ENCODE measurements at places on chromosomes 1 and 21.
A peak's percentile ranks its signal among the peaks of the same experiment; 100 is the strongest.

- DNase-seq = peak; percentile 59
These were observed 374 bp downstream of the SH2D5 start for GRCh38 chr1:20732071-20732587.

DNA sequence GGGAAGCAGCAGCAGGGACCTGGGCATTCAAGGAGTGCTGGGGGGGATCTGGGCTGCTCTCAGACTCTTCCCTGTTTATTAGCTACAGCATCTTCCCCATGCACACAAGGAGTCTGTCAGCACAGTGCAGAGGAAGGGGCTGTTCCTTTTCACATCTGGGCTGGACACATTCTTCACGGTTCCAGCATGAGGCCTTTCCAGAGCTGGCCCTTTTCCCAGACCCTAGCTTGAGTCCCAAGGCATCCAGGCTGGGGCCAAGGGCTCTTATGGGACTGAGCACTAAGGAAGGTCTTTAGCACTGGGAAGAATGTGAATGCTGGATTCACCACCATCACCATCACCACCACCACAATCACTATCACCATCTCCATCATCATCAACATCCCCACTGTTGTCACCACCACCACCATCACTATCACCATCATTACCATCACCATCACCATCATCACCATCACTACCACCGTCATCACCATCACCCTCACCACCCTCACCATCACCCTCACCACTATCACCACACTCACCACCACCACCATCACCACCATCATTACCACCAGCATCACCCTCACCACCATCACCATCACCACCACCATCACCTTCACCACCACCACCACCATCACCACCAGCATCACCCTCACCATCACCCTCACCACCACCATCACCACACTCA, 28.4 kb downstream of the PARK7 start:
- no peak for DNase-seq

DNA sequence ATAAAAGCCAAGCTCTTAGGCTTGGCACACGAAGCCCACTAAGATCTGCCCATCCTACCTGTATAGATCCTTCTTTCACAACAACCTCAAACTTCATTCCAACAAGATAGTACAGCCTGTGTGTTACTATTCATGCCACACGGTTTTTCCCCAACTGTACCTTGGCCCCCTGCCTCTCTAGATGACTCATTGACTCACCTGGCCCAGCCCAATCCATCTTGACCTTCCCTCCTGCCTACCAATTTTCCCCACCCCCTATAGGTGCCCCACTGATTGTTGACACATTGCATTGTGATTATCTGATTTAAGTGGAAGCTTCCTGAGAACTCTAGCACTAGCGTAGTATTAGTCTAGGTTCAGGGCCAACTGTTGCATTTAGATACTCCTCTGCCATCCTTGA, 2.0 kb upstream of the CD101 start:
- no peak for DNase-seq

GRCh38 chr1:51442616-51443015, 76.5 kb downstream of the EPS15 start:
- DNase-seq = no peak

DNA sequence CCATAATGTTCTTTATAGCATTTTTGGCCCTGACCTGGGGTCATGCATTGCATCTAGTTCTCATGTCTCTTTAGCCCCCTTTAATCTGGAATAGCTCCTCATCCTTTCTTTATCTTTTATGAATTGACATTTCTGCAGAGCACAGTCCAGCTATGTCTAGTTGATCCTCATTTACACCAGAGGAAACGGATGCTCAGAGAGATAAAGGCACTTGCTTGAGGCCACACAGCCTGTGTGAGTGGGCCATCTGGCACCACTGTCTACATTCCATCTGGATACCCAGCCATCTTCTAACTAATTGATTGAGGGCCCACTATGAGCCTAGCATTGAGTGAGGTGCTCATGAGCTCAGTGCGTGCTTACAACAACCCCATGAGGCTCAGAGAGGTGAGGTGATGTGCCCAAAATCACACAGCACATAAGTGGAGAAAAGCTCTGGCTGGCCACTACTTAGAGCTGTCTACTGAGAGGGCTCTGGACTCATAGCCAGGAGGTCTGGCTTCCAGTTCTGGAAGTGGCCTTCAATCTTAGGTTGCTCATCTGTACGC, 3.5 kb downstream of the HPCA start:
- DNase-seq = no peak

GRCh38 chr1:15583016-15583706, 1.7 kb downstream of the AGMAT start:
- DNase-seq = no peak

DNA sequence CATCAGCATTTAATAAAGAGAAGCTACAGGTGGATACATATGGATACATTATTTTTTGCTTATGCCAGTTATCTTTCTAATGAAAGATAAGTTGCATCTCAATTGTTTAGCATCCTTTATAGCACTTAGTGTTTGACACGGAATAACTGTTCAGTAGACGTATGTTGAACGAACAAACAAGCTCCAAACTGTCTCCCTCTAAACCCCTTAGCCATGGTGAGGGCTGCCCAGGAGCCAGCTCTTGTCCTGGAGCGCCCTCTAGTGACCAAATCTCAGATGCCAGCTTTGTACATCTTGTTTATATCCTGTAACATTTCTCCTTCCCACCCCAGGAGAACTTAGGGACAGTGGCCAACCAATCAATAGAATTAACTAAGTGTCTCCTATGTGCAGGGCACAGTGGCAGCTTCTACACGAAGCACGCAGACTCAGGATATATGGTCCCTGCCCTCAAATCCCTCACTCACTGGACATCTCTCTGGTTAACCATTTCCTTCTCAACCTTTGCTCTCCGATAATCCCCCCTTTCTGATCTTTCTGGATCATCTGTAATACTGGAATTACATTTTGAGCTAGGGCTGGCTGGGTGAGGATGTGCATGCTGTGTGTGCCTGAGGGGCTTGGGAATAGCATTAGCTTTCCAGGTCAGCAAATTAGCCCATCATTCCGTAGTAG, 22.9 kb downstream of the KCNA10 start:
- DNase-seq = peak; percentile 65

- peak; percentile 88 for DNase-seq
These were observed 7.5 kb upstream of the FOXO6 start for GRCh38 chr1:41353744-41354143.

DNA sequence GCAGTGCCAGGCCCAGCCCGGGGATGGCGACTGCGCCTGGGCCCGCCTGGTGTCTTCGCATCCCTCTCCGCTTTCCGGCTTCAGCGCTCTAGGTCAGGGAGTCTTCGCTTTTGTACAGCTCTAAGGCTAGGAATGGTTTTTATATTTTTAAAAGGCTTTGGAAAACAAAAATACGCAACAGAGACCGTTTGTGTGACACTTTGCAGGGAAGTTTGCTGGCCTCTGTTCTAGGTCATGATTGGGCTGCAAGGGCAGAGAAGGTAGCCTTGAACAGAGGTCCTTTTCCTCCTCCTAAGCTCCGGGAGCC, 719 bp downstream of the SOD1 start:
- peak; percentile 31 for DNase-seq

GRCh38 chr1:39127513-39127912, 77.0 kb upstream of the MACF1 start:
- no peak for DNase-seq

DNA sequence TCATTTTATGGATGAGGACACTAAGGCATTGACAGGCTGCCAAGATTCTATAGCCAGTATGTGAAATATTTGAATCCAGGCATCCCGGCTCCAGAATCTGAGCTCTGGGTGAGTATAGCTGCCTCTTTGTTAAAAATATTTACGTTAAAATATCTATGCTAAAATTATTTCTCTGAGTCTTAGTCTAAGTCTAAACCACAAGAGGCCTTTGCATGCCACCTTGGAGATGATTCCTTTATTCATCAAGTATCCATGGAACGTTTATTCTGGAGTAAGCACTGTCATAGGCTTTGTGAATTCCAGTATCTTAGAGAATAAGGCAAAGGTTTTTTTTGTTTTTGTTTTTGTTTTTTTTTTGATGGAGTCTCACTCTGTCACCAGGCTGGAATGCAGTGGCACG, 116.4 kb downstream of the GREM2 start:
- no peak for DNase-seq

- peak; percentile 25 for DNase-seq
These were observed 95.3 kb downstream of the FOXD2 start for GRCh38 chr1:47532921-47533792.

GRCh38 chr1:76690766-76691165, 176.5 kb upstream of the ST6GALNAC5 start:
- DNase-seq = no peak

- no peak for DNase-seq
These were observed 1.2 kb upstream of the DENND1B start for GRCh38 chr1:197776351-197777105.

GRCh38 chr1:48470950-48471690, 884 bp downstream of the SPATA6 start:
- DNase-seq = no peak

GRCh38 chr1:221840511-221841243, 98.8 kb upstream of the DUSP10 start:
- DNase-seq = no peak

DNA sequence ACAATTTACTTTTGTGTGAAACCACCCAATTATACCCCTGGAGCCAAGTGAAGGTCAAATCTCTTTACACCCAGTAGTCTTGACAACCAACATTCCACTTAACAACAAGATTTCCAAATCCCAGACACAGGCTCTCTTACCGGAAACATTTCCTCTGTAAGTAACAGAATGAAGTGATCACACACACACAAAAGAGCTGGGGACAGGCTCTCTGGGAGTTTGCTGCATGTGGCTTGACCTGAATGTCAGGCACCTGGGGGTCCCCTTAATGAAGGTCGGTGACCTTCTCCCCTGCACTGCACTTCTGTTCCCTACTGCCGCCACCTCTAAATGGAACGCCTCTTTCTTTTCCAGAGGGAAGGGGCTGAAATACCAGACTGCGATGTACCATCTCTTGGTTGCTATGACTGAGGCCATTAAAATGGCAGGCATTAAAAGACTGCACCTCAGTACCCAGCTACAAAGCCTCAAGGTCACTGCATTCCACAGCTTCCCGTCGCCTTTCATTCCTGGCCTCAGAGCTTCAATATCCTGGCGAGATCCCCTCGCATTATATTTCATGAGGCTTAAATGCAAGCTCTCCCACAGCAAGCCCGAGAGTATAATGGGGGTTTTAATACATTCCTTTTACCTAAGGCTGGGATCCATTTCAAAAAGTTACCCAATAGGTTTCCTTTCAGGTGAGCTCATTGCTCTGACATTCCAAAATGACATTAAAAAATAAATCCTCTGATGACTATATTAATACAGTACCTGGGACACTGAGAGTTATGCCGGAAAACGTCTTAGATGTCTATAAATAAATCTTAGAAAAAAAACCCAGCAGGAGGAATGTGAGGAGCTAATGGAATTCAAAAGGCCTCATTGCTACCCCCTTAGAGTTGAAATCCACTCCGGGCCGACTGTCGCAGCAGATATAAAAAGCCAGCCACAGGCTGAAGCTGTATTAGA, 90.9 kb upstream of the DIRAS3 start:
- DNase-seq = no peak

DNA sequence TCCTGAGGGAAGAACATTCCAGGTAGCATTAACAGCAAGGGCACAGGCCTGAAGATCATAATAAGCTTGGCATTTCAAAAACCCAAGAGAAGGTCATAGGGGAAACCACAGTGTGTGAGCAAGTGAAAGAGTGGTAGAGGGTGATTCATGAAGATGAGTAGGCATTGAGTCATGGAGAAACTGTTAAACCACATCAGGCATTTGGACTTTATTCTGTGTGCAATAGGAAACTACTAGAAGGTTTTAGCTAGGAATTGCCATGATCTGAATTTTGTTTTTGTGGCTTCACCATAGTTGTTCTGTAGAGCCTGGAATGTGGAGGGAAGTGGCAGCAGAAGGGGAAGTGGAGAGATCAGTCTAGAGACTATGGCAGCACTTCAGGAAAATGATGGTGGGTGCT, 359.0 kb upstream of the PTBP2 start:
- DNase-seq = peak; percentile 97

GRCh38 chr1:13960375-13960987, 260.5 kb downstream of the PRDM2 start:
- DNase-seq = peak; percentile 42

- DNase-seq = no peak
These were observed 66.8 kb upstream of the BCL10 start for GRCh38 chr1:85343213-85343611.

GRCh38 chr1:185595835-185596667, 138.1 kb upstream of the HMCN1 start:
- peak; percentile 42 for DNase-seq

DNA sequence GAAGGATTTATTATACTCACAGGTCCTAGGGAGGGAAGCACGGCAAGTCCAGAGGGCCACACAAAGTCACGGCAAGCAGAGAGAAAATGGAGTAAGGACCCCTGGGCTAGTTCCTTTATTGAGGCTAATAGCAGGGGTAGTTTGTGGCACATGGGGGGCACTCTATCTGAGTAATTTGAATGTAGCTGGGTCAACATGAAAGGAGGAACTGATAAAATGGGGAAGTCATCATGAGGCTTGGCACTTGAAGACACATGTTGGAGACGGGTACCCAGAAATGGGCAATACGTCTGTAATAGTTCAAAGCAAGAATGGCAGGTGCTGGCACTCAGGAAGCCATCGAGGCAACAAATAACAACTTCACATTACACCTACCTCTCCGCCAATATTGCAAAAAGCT, 1136.4 kb downstream of the MRPL39 start:
- no peak for DNase-seq

DNA sequence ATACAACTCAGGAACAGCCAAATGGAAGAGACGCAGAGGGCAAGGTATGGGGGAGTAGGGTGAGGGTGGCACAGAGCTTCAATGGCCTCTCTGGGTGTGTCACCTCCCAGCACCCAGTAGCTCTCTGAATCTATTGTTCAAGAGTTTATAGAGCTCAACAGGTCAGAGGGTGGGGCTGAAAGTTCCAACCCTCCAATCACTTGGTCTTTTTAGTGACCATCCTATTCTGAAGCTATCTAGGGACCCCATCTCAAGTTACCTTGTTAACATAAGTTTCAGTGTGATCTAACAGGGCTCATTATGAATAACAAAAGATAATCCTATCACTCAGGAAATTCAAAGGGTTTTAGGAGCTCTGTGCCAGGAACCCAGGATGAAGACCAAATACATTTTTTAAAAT, 31.2 kb upstream of the ZNF697 start:
- DNase-seq = no peak

- no peak for DNase-seq
These were observed 52.0 kb upstream of the RGS2 start for GRCh38 chr1:192756847-192757246.

GRCh38 chr1:182069028-182069466, 7.5 kb upstream of the ZNF648 start:
- DNase-seq = peak; percentile 66

DNA sequence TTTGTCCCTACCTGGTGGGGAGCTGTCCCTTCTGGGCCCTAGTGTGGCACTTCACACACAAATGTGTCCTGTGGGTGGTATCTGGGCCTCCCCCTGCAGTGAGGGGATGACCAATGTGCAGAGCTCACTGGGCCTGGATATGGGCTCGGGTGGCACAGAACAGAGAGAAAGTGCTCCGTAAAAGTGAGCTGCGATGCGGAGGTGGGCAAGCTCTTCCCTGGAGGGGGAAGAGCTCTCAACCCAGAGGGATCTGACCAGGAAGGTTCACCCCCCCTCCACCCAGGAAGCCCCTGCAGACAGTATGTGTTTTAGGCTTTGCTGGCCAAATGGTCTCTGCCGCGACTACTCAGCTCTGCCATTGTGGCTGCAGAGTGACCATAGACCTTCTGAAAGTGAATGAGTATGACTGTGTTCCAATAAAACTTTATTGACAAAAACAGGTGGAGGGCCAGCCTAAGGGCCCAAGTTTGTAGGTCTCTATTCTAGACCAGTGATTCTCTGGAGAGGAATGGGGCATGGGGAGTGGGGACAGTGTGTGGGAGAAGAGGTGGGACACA, 8.6 kb upstream of the ITGB2 start:
- DNase-seq = peak; percentile 22
